ENCODE measurements at places on chromosomes 7 and 10.
A peak's percentile ranks its signal among the peaks of the same experiment; 100 is the strongest.

DNA sequence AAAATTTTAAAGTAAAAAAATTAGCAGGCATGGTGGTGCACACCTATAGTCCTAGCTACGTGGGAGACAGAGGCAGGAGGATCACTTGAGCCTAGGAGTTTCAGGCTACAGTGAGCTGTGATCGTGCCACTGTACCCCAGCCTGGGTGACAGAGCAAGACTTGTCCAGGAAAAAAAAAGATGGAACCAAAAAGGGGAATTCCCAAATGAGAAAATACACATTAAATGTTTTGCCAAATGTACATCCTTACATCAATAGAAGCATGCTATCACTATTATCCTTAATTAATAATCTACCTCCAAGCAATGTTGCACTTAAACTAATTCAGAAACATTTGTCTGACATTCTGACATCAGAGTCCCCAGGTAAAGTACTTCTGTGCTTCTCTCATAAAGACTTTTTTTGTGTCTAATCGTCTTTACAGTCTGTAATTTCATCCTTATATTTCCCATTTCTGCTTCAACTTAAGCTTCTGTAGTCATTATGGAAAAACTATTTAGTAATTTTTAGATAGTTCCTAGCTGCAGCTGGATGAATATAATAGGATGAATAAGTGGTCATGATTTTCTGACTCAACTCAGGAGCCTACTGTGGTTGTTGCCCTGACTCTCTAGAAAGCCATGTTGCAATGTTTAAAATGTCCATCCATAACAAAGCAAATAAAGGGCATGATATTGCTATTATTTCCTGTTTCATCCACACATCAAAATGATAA is 57.7 kb downstream of the MYPN start:
- DNase-seq = no peak

DNA sequence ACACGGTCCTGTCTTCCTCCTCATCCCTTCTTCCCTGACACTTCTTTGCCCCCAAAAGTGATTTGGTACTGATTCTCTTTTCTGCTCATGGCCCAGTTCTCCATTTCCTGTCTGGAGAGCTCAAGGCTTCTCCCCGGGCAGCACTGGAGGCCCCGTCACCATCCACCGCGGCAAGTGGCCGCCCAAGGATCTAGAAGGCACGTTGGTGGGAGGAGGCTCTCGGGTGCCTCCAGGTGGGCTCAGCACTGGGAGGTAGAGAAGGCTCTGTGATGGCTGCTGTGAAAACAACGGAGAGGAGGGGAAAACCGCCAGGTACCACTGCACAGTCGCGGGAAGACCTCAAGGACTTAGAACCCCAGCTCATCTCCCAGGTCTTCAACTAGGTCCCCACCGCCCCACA is 134.4 kb downstream of the NEURL1 start:
- DNase-seq = no peak

DNA sequence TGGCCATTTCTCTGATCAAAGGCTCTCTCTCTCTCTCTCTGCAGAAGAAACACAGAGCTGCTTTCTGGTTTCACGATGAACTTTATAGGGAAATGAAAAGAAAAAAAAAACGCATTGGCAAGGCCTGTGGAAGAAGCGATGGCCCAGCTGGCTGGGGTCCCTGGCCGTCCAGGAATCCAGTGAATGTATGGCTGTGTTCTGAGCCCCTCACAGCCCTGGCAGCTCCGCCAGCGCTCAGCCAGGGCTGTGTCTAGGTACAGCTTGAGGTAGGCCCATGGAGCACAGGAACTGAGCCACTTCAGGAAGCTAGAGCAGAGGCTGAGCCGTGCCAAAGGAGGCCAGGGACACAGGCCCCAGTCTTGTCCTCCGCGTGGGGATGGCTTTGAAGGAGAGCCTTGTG is 13.1 kb upstream of the UCMA start:
- no peak for DNase-seq

GRCh38 chr7:37311355-37311754 is 137.3 kb downstream of the ELMO1 start:
- DNase-seq = no peak

- DNase-seq = no peak
Observed at GRCh38 chr10:72087392-72087968, 871 bp downstream of the SPOCK2 start.

GRCh38 chr7:125606671-125607070 is 677.0 kb upstream of the POT1 start:
- no peak for DNase-seq

DNA sequence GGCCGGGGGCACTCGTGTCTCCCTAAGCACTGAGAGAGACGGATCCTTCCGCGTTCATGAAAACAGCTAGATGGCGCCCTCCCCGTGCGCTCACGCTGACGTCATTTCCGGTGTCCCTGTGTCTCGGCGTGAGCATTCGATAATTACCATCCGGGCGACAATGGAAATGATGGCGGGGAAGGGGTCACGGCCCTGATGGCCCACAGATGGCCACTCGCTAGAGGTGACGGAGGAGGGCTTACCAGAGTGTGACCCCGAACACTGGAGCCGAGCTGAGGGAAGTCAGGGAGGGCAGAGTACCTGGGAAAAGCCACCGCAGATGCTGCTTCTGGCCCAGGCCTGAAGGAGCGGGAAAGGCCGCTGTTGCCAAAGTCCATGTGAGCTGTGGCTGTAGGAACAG is 222.9 kb downstream of the TCERG1L start:
- DNase-seq = no peak

GRCh38 chr7:131335639-131336381 is 8.1 kb downstream of the MKLN1 start:
- no peak for DNase-seq

DNA sequence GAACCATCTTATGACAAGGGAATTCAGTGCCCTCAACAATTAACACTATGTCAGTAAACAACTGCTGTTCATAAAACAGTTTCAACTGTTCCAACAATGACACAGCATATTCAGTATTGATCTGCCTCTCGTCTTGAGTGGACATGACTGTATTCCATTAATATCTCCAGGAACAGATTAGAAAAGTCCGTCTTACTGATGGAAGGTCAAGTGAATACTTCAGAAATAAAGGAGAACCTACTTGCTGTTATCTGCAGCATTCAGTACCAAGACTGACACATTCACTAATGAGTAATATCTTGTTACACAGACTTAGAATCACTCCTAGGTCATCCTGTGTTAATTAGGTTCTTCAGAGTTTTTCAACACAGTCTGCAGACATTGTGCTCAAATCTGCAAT is 12.1 kb downstream of the KBTBD2 start:
- peak; percentile 5 for DNase-seq

GRCh38 chr7:132084776-132085388 is 491.4 kb downstream of the PLXNA4 start:
- no peak for DNase-seq

DNA sequence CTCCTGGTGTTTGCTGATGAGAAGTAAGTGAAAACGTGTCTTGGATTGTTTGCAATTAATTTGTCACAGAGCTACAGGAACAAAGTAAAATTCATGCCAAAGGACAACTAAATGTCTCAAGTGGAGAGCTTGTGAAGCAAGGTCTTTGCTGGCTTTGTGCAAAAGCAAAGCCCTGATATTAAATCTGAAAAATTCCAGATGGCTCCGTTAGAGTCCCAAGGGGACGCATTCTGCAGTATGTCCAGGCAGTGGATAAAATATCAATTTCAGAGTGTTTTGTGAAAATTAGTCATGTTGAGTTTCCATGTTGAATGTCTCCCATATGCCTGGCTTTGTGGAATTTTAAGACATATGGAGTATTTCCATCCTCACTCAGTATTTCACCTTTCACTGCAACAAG is 102.5 kb upstream of the PTN start:
- DNase-seq = no peak

- no peak for DNase-seq
Observed at GRCh38 chr10:48804740-48805182, 120.1 kb downstream of the WDFY4 start.

GRCh38 chr10:102930720-102931119 is 12.6 kb downstream of the CNNM2 start:
- no peak for DNase-seq

DNA sequence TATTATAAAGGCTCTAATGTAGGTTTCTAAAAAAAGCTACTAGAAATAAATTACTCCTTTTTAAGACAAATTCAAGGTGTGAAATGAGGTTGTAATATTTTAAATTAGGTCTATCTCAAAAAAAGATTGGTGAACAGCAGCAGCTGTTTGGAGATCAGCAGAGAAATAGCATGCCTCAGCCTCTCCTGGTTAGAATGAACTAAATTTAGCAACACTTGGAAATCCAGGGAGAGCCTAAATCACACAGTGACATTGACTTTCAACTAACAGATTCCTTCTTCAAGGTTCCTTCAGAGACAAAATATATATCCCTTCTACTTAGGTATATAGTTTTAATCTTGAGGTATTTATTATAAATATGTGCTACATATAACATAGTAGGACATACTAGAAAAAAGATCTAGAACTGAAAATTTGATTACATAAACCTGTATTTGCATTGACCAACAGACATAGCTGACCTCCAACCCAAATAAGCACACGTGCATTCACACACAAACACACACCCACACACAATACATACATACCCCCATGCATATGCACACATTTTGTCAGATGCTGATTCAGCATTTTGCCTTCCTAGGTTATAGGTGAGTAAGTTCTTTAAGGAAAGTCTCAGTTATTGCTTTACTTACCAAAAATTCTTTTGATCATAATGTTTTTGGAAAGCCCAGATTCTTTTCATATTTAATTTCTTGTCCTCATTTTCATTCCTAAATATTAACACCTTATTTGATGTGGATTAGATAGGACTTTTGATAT is 47.3 kb downstream of the DGKB start:
- DNase-seq = no peak

GRCh38 chr7:38229386-38229785 is 44.0 kb downstream of the TARP start:
- DNase-seq = no peak

GRCh38 chr10:133335246-133336117 is 1.2 kb downstream of the CALY start:
- no peak for DNase-seq

DNA sequence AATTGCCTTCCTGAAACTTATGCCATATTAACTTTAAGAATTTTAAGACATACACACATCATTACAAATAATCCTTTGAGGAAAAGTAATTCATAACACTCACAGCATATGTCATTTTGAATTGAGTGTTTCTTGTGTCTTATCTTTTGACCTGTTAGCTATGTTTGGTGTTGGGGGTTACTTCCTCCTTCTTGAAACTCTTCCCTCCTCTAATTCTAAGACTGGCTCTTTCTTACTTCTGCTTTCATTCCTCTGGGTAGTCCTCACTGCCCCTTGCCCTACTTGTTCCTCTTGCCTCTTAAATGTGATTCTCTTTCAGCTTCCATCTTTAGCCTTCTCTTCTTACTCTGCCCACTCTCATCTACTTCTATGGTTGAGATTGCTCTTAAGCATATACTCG is 28.3 kb upstream of the PIP4K2A start:
- no peak for DNase-seq

- no peak for DNase-seq
Observed at GRCh38 chr7:122430710-122431109, 126.2 kb upstream of the FEZF1 start.

GRCh38 chr10:36681751-36682632 is 443.4 kb upstream of the ANKRD30A start:
- no peak for DNase-seq

- no peak for DNase-seq
Observed at GRCh38 chr7:16515785-16516685, 10.6 kb upstream of the LRRC72 start.

GRCh38 chr7:111168182-111168581 is 77.3 kb downstream of the LRRN3 start:
- DNase-seq = peak; percentile 92

All from NCI-H2171 (cell line).